ENCODE measurements at places on chromosomes 7 and 10.

DNA sequence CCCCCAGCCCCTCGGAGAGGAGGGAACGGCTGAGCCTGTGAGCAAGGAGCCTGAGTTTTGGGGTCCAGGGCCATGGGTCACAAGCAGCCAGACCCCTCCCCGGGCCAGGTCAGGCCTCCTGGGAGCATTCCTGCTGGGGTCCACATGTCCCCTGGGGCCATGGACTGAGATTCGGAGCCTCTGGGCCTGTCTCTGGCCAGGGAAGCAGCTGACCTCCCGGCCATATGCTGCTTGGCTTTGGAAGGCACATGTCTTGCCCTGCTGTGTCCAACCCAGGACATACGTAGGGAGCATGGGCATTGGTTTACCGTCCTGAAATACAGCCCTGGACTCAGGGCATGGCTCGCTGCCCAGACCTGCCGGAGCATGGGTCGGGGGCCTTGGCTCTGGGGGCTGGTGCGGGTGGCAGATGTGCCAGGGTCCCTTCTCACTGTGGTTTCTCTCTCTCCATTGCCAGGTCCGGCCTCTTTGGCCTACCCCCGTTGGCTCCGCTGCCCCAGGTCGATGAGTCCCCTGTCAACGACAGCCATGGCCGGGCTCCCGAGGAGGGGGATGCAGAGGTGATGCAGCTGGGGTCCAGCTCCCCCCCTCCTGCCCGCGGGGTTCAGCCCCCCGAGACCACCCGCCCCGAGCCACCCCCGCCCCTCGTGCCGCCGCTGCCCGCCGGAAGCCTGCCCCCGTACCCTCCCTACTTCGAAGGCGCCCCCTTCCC, 7.3 kb downstream of the PWWP2B start:
- H3K4me3 ChIP-seq, result no peak overlapping the region
- H3K36me3 ChIP-seq, result peaks cover 14% of the 10 kb centered on the region

- DNase-seq, result no peak
- H3K4me3 ChIP-seq, result no peak overlapping the region
- no peaks in the 10 kb centered on the region for H3K4me1 ChIP-seq
Measured at GRCh38 chr10:23110722-23111516, 15.5 kb downstream of the MSRB2 start.

DNA sequence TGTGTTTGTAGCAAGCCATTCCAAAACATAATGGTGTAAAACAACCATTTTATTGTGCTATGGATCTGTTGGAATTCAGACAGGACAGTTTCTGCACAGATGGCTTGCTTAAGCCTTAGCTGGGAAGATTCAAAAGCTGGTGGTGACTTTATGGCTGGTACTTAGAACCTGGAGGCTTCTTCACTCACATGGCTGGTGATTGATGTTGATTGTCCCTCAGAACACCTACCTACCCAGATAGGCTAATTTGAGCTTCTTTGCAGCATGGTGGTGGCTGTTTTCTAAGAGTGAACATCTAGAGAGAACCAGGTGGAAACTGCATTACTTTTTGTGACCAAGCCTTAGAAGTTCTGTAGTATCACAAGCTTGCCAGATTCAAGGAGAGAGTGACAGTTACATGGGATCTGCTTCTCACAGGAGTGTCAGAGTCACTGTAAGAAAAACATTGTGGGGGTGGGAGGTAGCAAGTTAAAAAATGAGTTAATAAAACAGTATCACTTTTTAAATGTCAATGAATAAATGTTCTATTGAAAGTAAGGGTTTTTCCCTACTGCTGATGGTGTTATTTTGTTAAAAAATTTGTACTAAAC, 7.1 kb downstream of the R3HCC1L start:
- no peak for DNase-seq
- H3K36me3 ChIP-seq, result no peaks in the 10 kb centered on the region
- no peak overlapping the region for H3K27ac ChIP-seq
- H3K4me3 ChIP-seq, result no peak overlapping the region
- H3K4me1 ChIP-seq, result peaks cover 18% of the 10 kb centered on the region

DNA sequence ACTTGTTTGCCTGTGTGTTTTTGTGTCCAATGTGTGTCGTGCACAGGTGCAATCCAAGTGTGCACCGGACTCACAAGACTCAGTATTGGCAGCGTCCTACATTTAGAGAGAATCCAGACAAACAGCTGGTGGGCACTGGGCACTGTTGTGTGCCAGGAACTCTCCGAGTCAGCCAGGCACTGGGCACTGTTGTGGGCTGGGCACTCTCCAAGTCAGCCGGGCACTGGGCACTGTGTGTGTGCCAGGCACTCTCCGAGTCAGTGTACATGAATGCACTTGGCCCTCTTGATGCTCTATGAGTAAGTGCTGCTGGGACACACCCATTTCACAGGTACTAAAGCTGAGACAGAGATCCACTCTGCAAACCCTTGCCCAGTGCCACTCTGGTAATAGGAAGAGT, 303.5 kb downstream of the PTPRN2 start:
- H3K4me3 ChIP-seq, result no peak overlapping the region
- no peaks in the 10 kb centered on the region for H3K36me3 ChIP-seq
- DNase-seq, result no peak
- no peaks in the 10 kb centered on the region for H3K4me1 ChIP-seq
- no peaks in the 10 kb centered on the region for H3K27me3 ChIP-seq

GRCh38 chr10:71396711-71397295, at the start of gene CDH23:
Gene CDH23, plus strand, starts transcription at chr10:71396920. Its CDS starts 42,912 bp downstream, at chr10:71439832.
- H3K4me1 ChIP-seq, result no peaks in the 10 kb centered on the region
- H3K36me3 ChIP-seq, result no peaks in the 10 kb centered on the region
- DNase-seq, result no peak

DNA sequence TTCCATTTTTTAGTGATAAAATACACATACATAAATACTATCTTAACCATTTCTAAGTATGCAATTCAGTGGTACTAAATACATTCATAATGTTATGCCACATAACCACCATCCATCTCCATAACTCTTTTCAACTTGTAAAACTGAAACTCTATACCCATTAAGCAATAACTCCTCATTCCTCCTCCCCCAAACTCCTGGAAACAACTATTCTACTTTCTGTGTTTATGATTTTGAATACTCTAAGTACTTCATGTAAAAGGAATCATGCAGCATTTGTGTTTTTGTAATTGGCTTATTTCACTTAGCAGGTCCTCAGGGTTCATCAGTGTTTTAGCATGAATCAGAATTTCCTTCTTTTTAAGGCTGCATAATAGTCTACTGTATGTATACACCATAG, 131.8 kb downstream of the TES start:
- H3K4me1 ChIP-seq, result no peaks in the 10 kb centered on the region
- H3K4me3 ChIP-seq, result no peak overlapping the region
- no peaks in the 10 kb centered on the region for H3K27me3 ChIP-seq
- H3K27ac ChIP-seq, result no peak overlapping the region
- DNase-seq, result no peak

- DNase-seq, result no peak
- no peak overlapping the region for H3K4me3 ChIP-seq
- no peak overlapping the region for H3K27ac ChIP-seq
- no peaks in the 10 kb centered on the region for H3K4me1 ChIP-seq
Measured at GRCh38 chr7:118104812-118105441, 79.0 kb upstream of the LSM8 start.

- DNase-seq, result no peak
- H3K27me3 ChIP-seq, result no peaks in the 10 kb centered on the region
- no peak overlapping the region for H3K27ac ChIP-seq
- no peaks in the 10 kb centered on the region for H3K4me1 ChIP-seq
Measured at GRCh38 chr7:65892161-65892560, 19.3 kb downstream of the VKORC1L1 start.

DNA sequence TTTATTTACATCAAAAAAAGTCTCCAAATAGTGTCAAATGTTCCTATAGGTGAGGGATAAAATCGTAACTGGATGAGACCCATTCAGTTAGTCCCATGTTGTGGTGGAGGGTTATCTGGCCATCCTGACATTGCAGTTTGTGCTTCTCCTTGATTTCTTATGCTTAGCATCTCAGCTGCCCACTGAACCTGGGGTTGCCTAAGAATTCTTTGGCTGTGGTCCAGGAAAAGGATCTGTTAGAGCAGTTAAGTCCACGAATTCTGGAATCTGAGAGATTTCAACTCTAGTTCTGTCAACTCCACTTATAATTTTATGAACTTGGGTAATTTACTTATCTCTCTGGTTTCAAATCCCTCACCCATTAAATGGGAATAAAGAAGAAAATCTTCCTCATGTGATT, 1673.4 kb downstream of the REEP3 start:
- no peaks in the 10 kb centered on the region for H3K4me1 ChIP-seq
- H3K27me3 ChIP-seq, result no peaks in the 10 kb centered on the region
- DNase-seq, result no peak
- no peaks in the 10 kb centered on the region for H3K36me3 ChIP-seq
- no peak overlapping the region for H3K4me3 ChIP-seq
- H3K27ac ChIP-seq, result no peak overlapping the region

DNA sequence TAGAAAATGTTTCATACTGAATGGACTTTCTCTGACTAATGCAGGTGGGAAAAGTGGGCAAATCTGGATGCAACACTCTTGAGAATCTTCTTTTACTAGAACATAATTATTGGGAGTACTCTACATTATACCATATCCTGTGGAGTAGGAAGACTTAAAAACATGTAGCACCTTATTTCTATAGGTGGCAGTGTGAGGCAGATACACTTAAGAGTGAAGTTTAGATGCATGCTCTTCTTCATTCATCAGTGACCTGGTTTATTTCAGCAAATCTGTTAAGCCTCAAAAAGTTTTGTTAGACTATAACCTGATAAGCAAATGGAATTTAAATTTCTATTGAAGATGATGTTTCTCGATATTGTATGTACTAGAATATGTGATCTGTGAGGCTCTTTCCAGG, 1087.1 kb upstream of the LRRN3 start:
- no peaks in the 10 kb centered on the region for H3K36me3 ChIP-seq
- H3K27ac ChIP-seq, result no peak overlapping the region
- H3K4me3 ChIP-seq, result no peak overlapping the region
- H3K4me1 ChIP-seq, result no peaks in the 10 kb centered on the region
